Stimulated activated CD8-positive, alpha-beta memory T cell treated with anti-CD3 and anti-CD28 coated beads, Interleukin-4, amount 100 ng/mL, for 4 hours (primary cell): ENCODE measurements at places on chromosomes 7 and 10.

DNA sequence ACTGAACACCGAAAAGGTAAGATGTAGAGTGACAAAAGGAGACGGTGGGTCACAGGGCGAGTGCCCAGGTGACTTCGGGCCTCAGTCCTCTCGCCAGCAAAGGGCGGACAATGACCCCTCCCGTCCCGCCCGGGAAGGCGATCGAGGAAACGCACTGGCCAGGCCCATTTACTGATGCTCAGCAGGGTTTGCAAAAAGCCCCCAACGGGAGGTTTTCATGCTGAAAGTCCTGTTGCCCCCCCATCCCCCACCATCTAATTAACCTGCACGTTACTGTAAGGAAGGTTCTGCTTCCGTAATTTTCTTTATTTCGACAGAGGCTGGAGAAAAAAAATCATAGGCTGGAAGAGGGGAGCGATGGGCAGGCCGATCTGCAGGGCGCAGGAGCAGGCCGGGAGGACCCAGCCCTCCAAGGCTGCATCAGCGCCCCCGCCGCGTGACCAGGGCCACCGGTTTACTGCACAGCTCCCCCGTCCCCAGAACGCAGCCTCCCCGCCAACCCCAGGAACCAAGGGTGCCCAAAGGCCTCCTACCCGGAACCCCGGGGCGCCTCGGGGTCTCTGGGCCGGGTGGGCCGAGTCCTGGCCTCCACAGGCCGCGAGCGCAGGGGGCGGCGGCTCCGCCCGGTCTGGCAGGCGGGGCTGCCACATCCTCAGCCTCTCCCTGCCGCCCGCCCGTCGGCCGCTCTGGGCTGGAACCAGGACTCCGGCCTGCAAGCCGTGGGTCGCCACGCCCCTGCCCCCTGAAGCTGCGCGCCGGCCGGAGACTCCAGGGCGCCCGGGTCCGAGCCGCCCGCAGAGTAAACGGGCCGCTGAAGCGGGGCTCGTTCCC, 613 bp downstream of the OAT start:
- DNase-seq: no peak

DNA sequence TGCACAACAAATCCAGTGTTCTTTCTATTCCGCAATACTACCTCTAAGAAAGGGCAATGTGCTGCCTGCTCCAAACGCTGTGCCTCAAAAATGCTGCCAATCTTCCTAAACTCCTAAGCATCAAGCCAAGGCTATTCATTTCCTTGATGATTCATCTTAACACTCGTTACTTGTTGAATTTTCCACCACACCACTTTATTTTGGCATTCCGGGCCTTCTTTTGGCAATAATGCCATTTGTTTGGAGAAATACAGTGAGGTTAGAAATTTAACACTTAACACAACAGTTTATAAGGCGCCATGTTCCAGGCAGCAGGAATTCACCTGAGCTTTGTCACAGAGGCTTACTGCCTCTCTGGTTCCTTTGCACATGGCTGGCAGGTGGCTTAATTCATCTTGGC, 82.6 kb upstream of the ABCB5 start:
- no peak for DNase-seq

GRCh38 chr10:14995964-14996565, 36.9 kb downstream of the MEIG1 start:
- DNase-seq: no peak

DNA sequence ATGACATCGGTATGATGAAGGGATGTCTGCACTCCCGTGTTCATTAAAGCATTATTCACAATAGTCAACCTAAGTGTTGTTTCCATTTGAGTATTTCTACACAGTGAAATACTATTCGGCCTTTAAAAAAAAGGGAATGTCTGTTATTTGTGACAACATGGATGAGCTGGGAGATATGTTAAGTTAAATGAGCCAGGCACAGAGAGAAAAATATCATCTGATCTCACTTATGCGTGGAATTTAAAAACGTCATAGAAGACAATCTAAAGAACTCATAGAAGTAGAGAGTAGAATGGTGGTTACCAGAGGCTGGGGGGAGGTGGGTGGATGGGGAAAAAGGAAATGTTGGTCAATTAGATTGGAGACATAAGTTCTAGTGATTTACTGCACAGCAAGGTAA, 753.3 kb downstream of the GRM8 start:
- DNase-seq: no peak

DNA sequence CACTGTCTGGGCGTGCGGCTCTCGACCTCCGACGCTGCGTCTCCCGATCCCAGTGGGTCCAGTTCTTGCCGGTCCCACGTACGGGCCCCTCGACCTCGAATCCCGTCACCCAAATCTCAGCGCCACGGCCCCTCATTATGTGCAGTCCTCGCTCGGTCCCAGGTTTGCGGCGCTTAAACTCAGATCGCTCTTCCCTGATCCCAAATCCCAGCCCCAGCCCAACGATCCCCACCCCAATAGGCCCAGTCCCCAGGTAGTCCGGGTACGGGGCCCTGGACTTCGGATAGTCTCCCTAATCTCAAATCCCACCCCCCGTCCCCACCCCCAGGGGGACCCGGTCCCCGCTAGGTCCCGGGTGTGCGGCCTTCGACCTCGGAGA, 666 bp downstream of the HNRNPF start:
- no peak for DNase-seq

GRCh38 chr10:34078745-34079470, 736.2 kb downstream of the PARD3 start:
- DNase-seq: no peak

- DNase-seq: no peak
These were observed 15.5 kb upstream of the GDI2 start for GRCh38 chr10:5828725-5829124.

DNA sequence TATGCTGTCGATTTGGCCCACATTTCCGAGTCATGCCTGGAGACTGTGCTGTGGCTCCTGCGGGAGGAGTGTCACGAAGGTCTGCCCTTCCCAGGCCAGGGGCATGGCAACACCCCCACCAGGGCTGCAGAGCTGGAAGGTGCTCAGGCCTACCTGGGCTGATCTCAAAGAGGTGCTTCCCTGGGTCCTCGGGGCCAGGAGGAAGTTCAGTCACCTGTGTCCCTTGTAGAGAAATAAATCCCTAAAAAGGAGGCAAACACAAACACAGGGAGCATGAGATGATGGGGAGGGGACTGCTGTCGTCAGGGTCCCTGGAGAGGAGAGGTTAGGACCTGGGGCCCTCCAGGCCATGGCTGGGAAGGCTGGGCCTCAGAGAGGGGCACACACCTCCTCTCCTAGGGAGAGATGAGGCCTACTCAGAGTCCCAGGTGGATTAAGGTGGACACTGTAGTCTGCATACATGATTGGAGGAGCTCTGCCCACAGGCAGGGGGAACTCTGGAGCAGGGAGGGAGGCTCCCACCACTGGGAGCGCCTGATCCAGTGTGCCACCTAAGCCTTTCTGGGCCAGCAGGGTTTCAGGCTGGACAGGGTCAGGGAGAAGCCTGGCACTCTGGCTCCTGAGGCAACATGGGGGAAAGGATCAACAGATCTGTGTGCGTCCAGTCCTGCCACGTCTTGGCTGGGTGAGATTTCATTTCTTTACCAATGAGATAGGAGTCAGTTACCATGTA, 49.4 kb downstream of the ARHGAP22 start:
- no peak for DNase-seq

- DNase-seq: no peak
These were observed 243.6 kb upstream of the GRB10 start for GRCh38 chr7:51026341-51026740.

DNA sequence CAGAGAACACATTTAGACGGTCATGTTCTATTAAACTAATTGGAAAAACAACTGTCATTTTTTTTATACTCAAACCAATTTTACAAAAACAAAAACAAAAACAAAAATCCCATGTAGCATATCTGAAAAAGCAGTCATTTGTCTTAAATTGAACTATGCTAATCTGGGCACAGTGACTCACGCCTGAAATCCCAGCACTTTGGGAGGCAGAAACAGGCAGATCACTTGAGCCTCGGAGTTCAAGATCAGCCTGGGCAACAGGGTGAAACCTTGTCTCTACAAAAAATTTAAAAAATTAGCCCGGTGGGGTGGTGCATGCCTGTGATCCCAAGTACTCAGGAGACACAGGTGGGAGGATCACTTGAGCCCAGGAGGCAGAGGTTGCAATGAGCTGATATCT, 253.4 kb downstream of the DOCK4 start:
- DNase-seq: no peak

- no peak for DNase-seq
These were observed 351.2 kb downstream of the LRMDA start for GRCh38 chr10:75782463-75783248.

DNA sequence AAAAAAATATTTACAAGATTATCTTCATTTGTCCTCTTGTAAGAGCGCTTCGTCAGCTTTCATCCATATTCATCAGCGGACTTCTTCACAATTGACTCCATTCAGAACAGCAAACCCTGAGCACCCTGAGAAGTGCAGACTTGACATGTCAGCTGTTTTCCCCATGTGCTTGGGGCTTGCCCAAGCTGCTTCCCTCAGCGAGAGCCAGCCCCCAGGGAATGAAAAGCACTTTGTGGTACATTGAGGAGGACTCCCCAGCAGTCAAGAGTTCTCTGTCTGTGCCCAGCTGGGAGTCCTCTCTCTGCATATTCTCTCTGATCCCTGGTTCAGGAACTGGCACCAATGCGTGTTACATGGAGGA, 22.7 kb downstream of the HKDC1 start:
- DNase-seq: no peak

GRCh38 chr7:95999481-95999880, 227.1 kb downstream of the DYNC1I1 start:
- no peak for DNase-seq

- no peak for DNase-seq
These were observed 114.1 kb upstream of the PDLIM1 start for GRCh38 chr10:95404864-95405263.

GRCh38 chr10:98446661-98447221, at the start of gene HPS1:
Gene HPS1, minus strand, starts transcription at chr10:98446935. Its CDS starts 3,695 bp downstream, at chr10:98443240.
- peak; percentile 67 for DNase-seq

- DNase-seq: no peak
These were observed 31.6 kb downstream of the MGMT start for GRCh38 chr10:129498680-129499079.

DNA sequence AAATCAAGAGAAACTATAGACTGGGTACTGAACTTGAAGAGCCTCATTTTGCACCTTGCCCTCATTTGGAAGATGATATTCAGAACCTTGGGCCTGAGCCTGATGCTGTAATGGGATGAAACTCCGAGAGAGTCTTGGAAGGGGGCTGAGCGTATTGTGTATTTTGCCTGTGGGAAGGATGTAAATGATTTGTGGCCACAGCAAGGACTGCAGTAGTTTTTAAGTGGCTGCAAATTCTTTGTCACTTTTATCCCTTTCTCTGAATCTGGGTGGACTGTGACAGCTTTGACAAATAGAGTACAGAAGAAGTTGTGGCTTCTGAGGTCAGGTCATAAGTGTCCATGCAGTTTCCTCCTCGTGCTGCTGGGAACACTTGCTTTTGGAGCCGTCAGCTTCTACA, 221.2 kb downstream of the ADRA2A start:
- no peak for DNase-seq

DNA sequence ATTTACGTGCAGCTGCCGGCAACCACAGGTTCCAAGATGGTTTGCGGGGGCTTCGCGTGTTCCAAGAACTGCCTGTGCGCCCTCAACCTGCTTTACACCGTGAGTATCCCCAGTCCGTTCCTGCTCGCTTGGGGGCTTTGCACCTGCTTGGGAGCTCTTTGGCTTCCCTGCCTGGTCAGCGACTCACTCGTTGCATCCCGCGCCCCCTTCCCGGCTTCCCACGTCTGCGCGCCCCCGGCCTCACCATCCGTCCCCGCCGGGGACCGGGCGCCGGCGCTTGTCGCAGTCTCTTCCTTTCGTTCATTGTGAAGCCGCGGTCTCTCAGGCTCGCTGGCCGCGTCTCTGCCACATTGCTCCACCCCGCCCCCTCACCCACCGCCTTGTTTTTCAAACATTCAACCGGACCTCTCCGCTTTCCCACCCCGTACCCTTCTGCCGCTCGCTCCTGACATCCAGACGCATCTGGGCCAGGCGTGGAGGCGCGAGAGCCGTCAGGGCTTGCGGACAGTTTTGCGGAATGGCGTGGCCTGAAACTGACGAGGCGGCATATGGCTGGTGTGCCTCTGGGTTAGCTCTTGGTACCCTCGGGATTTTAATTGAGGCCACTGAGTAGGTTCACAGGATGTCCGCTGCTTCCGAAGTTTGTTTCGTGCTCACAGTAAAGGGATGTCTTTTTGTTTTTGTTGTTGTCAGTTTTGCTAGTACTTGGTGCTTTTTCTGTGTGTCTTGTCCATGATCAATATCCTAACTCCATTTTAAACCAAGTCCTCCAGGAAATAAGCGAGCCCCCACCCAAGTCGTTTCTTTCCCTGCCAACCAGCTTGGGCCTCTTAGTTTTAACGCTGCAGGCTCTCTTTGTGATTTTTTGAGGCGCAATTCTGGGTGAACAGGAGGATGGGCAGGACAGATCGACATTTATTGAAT, 639 bp downstream of the TSPAN13 start:
- no peak for DNase-seq

GRCh38 chr10:80599424-80599847, 61.7 kb downstream of the SH2D4B start:
- no peak for DNase-seq

- no peak for DNase-seq
These were observed 37.3 kb upstream of the PRKAR2B start for GRCh38 chr7:107007007-107007891.

DNA sequence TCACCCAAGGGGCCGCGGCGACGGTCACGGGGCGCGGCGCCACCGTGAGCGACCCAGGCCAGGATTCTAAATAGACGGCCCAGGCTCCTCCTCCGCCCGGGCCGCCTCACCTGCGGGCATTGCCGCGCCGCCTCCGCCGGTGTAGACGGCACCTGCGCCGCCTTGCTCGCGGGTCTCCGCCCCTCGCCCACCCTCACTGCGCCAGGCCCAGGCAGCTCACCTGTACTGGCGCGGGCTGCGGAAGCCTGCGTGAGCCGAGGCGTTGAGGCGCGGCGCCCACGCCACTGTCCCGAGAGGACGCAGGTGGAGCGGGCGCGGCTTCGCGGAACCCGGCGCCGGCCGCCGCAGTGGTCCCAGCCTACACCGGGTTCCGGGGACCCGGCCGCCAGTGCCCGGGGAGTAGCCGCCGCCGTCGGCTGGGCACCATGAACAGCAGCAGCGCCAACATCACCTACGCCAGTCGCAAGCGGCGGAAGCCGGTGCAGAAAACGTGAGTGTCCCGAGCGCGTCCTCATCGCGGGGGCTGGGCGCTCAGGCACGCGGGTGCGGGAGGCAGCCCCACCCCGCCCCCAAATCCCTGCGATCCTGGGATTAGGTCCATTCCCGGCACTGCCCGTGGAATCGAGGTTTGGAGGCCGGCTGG, 509 bp downstream of the AHR start:
- DNase-seq: peak; percentile 23
